CD4-positive, alpha-beta T cell (primary cell): ENCODE measurements at places on chromosomes 1 and 21.

GRCh38 chr1:154155251-154155650 lies 378 bp upstream of the NUP210L start:
- no peak overlapping the region for H3K4me3 ChIP-seq
- peaks cover 48% of the 10 kb centered on the region for H3K4me1 ChIP-seq
- H3K36me3 ChIP-seq: peaks cover 47% of the 10 kb centered on the region
- peak overlapping the region; percentile 68 for H3K27ac ChIP-seq
- DNase-seq: no peak

- H3K4me3 ChIP-seq: no peak overlapping the region
- peaks cover 24% of the 10 kb centered on the region for H3K36me3 ChIP-seq
- DNase-seq: no peak
- H3K4me1 ChIP-seq: no peaks in the 10 kb centered on the region
These were observed 87.4 kb upstream of the KIF1B start for GRCh38 chr1:10122926-10123325.

DNA sequence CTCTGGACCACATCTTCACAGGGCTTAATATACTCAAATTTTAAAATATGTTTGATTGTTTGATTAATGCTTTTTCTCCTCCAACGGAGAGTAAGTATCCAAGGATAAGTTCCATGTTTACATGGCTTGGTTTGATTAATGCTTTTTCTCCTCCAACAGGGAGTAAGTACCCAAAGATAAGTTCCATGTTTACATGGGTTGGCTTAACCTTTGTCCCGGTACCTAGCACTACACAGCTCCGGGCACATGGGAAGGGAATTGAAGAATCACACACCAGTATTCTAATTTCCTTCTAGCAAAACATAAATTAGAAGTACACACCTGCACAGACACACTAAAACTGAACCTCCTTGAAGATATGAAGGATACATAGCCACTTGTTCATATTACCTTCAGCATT lies 77.5 kb downstream of the ARID4B start:
- H3K4me1 ChIP-seq: peaks cover 6% of the 10 kb centered on the region
- peaks cover 25% of the 10 kb centered on the region for H3K36me3 ChIP-seq
- H3K27me3 ChIP-seq: no peaks in the 10 kb centered on the region
- DNase-seq: no peak
- H3K4me3 ChIP-seq: no peak overlapping the region
- H3K27ac ChIP-seq: no peak overlapping the region

DNA sequence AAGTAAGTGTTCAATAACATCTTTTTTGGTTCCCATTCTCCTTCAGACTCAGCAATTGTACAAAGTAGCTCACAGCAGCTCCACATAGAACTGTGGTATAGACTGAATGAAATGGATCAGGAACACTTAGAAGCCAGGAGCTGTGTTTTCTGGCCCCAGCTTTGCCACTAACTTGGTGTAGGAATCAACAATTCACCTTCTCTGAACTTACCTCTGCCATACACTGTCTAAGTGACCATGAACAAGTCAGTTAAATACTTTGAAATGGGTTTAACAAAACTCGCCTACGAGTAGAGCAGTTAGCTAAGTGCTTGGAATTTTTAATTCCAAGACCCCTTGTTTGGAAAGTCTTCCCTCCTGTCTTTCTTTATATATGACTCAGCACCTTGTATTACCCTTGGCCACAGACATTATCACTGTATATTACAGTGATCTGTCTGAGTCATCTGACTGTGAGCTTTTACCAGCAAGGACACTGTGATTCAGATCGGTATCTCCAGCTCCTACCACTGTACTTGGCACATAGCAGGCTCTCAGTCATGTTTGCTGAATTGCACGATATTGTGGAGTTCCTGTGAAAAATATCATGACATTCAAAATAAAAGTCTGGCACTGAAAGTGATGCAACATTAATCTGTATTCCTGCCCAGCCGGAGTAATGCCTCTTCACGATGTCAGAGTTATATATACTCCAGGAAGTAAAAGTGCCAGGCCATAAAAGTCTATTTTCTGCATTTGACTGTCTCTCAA lies 101.7 kb upstream of the BEND5 start:
- no peak for DNase-seq
- no peaks in the 10 kb centered on the region for H3K36me3 ChIP-seq
- H3K4me3 ChIP-seq: no peak overlapping the region
- H3K27ac ChIP-seq: no peak overlapping the region
- no peaks in the 10 kb centered on the region for H3K4me1 ChIP-seq
- H3K27me3 ChIP-seq: no peaks in the 10 kb centered on the region

- H3K27ac ChIP-seq: no peak overlapping the region
- H3K4me1 ChIP-seq: peaks cover under 1% of the 10 kb centered on the region
- no peaks in the 10 kb centered on the region for H3K36me3 ChIP-seq
These were observed 71.6 kb downstream of the SH3BGR start for GRCh38 chr21:39523399-39523798.

DNA sequence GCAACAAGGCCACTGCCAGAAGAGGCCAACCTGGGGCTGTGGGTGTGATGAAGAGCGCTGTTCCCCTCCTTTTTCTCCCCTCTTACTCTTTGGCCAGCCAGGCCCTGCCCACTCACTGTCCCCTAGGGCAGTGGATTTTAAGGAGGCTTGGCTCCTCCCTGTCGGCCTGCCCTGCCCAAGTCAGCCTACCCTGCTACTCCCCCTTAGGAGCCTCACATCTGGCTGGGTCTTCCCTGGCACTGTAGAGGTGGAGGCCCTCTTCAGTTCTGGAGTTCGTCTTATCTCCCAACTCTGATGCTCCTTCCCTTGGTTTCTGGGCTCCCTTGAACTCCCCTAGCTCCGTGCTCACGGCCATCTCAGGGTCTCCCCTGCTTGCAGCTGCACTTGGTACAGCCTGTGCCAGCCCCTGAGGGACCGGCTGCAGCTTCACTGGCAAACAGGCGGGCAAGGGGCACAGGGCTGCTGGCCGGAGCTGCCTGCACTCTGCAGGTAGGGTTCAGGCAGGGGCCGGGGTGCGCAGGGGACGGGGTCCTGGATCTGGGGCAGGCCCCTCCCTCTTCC lies 4.0 kb downstream of the AMPD2 start:
- peaks cover 35% of the 10 kb centered on the region for H3K36me3 ChIP-seq
- no peaks in the 10 kb centered on the region for H3K27me3 ChIP-seq
- H3K4me3 ChIP-seq: peak overlapping the region; percentile 22
- peaks cover 59% of the 10 kb centered on the region for H3K4me1 ChIP-seq

DNA sequence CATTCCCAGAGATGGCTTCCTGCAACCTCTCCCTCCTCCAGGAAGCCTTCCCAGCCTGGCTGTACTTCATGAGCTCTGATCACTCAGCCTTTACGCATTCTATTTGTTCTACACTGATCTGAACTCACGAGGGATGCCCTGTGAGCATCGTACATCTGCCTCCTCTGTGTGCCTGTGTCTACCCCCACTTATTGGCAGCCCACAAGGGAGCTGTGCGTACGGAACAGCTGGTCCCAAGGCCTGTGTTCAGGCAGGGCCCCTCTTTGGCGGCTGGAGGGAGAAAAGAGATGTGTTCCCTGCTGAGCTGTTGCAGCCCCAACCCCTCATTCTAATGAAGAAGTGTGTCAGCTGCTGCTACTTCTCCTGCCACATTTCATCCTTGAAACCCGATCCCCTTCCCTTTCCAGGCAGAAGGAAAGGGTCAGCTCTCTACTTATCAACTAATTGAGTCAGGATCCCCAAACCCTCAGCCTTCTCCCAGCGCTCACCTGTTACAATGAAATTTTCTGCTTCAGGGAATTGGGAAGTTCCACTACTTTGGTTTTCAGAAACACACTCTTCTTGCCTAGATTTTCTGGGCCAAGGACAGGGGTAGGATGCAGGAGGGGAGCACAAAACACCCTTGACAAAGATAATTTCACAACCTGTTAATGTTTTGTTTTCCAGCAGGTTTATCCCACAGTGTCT lies 3.2 kb downstream of the INKA2 start:
- H3K4me3 ChIP-seq: no peak overlapping the region
- H3K36me3 ChIP-seq: no peaks in the 10 kb centered on the region
- no peak for DNase-seq

DNA sequence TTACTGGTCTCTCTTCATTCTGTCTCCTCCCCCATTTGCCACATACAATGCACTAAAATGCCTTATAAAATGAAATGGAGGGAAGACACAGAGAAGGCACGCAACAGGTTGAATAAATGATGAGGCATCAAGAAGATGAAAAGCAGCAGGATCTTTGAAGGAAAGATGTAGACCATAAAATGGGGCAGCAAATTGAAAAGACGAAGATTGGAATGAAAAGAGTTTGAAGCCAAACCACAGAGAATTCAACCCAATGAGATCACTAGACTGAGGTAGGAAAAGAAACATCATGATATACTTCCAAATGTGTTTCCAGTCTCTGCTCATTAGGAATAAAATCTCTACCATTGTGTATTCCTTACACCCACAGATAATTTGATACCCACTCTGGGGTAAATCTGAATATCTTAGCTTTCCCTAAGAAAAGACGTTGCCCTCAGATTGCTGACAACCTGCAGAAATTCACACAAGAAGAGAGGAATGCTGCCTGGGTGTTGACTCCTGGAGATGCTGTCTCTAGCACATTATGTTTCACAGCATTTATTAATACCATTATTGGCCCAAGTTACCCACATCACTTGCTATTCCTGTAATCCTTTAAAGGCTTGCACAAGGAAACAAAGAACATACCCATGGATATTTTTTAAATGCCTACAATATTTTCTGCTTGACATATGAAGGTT lies 230.9 kb downstream of the LTN1 start:
- H3K4me3 ChIP-seq: no peak overlapping the region
- H3K27me3 ChIP-seq: no peaks in the 10 kb centered on the region
- DNase-seq: no peak
- H3K27ac ChIP-seq: no peak overlapping the region

- no peak overlapping the region for H3K27ac ChIP-seq
- no peak overlapping the region for H3K4me3 ChIP-seq
- H3K36me3 ChIP-seq: no peaks in the 10 kb centered on the region
- H3K27me3 ChIP-seq: no peaks in the 10 kb centered on the region
These were observed 470.0 kb upstream of the VAMP3 start for GRCh38 chr1:7300893-7301663.

GRCh38 chr1:19483691-19484090 lies 1.6 kb downstream of the CAPZB start:
- peaks cover 86% of the 10 kb centered on the region for H3K4me1 ChIP-seq
- H3K27me3 ChIP-seq: no peaks in the 10 kb centered on the region
- DNase-seq: no peak
- H3K36me3 ChIP-seq: peaks cover 35% of the 10 kb centered on the region
- H3K4me3 ChIP-seq: peak overlapping the region; percentile 78

DNA sequence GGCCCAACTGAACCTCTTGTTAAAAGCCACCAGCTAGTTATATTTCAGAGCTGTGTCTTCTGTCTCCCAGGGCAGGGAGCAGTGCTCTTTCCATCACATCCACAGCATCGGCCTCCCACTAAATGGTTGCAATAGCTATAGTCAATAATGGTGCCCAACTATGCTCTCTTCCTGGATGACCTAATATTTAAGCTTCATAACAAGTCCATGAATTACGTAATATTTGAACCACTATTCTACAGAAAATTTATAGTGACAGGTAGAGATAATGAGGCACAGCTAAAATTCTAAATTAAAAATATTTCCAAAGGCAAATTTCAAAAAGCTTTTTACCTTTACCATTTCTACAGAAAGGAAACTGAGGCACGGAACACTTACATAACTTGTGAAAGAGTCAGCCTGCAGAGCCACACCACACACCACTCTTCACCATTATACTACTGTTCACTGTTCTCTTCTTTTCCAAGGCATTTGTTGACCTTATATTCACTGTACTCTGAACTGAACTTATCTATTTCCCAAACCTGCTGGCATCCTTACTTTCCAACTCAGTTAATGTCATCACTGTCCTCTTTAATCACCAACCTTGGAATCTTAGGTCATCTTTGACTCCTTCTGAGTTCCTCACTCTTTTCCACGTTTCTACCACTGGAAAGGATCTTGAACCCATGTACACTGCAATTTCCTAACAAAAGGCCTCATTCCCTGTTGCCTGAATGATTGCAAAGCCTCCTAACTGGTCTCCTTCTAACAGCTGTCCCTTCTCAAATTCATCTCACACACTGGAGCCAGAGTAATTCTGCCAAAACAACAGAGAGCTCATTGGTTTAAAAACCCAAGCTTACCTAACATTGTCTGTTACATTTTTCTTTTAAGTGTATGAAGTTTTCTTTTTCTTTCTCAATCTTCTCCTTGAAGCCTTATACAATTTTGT lies 85.5 kb downstream of the DDAH1 start:
- H3K27me3 ChIP-seq: peaks cover 2% of the 10 kb centered on the region
- H3K4me1 ChIP-seq: no peaks in the 10 kb centered on the region
- DNase-seq: no peak

DNA sequence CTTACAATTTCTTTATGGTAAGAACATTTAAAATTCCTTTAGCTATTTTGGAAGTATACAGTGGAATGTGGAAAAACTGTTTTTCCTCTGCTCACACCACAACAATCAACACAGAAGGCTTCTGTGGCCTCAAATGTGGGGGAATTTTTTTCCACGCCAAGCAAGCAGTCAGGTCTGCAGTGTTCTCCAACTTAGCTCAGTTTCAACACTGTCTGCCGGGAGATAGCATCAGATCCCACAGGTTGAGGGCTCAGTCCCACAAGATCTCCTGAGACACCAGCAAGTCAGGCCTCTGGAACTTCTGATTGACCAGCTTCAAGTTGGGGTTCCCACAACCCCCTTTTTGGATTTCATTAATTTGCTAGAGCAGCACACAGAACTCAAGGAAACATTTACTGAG lies 50.3 kb downstream of the PTBP2 start:
- H3K27ac ChIP-seq: no peak overlapping the region
- H3K4me1 ChIP-seq: no peaks in the 10 kb centered on the region
- no peaks in the 10 kb centered on the region for H3K27me3 ChIP-seq
- no peak overlapping the region for H3K4me3 ChIP-seq
- peaks cover 17% of the 10 kb centered on the region for H3K36me3 ChIP-seq
- no peak for DNase-seq

GRCh38 chr1:15432324-15432723 lies 5.9 kb upstream of the CTRC start:
- no peak overlapping the region for H3K4me3 ChIP-seq
- H3K4me1 ChIP-seq: peaks cover 6% of the 10 kb centered on the region
- peaks cover 31% of the 10 kb centered on the region for H3K36me3 ChIP-seq
- H3K27ac ChIP-seq: no peak overlapping the region

GRCh38 chr1:45621501-45621836 lies 2.4 kb downstream of the CCDC17 start:
- DNase-seq: no peak
- H3K27me3 ChIP-seq: no peaks in the 10 kb centered on the region
- no peak overlapping the region for H3K4me3 ChIP-seq
- H3K36me3 ChIP-seq: peaks cover 40% of the 10 kb centered on the region
- H3K27ac ChIP-seq: no peak overlapping the region
- peaks cover 2% of the 10 kb centered on the region for H3K4me1 ChIP-seq
